ENCODE measurements at places on chromosomes 1 and 21.
A peak's percentile ranks its signal among the peaks of the same experiment; 100 is the strongest.

DNA sequence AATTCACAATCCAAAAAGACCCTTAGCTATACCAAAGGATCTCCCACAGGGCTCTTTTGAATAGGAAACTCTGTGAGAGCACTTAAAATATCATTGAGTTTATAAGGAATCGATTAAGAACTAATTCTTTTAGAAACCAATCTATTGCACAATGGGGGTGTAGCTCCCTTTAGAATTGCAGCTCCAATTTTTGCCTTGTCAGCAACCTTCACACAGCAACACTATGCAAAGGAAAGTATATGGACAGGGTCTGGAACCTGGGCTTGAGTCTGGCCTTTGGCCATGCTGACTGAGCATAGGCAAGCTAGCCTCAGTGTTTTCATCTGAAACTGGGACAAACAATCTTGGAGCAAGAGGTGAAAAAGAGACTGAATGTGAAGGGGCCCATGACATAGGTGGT is 17.2 kb upstream of the FAM78B start:
- DNase-seq = no peak

DNA sequence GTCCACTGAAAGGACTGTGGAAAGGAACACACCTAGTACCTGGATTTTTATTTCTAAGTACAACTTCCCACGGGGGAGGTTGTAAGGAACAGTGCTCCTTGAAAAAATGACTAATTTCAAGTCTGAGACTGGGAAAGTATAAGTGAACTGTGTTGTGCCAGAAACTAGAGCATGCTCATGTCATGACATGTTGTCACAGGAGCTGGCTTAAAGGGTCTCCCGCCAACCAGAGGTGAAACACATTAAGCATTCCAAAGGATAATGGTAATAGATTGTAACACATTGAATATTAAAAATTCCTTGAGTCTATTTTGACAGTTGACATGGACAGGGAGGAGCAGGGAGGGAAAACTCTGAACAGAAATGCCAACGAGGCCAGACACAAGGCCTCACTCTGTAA is 6.3 kb downstream of the ATP2B4 start:
- DNase-seq = no peak

DNA sequence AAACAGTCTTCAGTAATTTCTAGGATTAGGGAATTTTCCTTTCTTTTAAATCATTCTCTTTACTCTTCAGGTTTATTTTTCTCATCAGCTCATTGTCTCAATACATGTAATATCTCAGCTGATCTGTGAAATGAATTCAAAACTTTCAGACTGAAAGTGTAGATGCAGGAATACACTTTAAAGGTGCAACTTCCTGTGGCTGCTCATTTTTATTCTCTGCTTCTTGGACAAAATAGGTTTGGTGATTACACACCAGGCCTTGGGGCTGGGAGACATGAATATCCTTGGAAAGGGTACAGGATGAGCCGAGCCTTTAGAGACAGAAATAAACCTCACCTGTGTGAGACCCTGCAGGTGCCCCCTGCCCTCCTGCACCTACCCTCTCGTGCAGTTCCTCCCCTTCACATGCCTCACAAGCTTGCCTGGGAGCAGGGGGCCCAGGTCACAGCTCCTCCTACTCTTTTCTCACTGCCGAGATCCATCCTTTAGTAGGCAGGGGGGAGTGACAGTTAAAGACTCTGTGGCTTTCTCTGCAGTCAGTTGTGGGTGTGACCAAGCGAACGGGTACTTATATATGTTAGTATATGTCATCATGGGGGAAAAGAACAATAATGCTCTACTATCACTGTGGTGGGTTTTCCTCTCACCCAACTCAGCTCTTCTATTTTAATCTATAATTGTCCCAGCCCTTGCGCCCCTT is 23.6 kb downstream of the XCL2 start:
- DNase-seq = no peak

DNA sequence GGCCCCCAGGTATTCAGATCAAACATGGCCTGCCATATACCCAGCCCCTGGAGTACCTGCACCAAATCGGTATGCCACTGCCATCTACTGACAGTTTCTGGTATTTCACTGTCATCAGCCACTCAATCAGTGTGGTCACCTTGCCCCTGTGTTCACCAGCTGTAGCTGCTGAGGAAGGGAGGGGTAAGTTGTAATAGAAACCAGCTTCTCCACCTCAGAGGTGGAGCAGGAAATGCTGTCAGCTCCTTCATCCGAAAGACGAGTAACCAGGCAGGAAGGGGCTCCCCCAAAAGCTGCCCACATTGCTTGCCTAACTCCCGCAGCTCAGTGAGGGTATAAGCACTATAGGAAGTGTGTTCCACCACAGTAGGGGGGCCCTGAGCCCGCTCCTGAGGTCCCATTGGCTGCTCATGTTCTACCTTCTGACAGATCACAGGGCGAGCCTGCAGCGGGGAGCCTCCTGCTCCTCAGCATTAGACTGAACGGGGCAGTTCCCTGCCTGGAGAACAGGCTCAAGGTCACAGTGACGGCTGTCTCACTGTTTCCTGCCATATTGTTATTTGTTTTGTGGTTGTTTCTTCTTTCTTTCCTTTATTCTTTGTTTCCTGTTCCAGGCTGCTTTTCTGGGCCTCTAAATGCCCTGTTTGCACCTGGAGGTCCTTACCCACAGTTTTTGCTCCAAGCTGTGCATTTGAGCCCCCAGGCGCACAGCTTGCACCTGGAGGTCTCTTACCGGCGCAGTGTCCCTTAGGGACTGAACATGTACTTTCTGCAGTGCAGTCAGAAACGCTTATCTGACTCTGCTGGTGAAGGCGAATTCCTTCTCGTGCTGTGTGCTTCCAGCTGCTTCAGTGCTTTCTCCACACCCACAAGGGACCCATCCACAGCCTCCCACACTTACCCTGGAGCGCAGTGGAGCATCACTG is 1638.3 kb downstream of the MRPL39 start:
- DNase-seq = peak; percentile 40

DNA sequence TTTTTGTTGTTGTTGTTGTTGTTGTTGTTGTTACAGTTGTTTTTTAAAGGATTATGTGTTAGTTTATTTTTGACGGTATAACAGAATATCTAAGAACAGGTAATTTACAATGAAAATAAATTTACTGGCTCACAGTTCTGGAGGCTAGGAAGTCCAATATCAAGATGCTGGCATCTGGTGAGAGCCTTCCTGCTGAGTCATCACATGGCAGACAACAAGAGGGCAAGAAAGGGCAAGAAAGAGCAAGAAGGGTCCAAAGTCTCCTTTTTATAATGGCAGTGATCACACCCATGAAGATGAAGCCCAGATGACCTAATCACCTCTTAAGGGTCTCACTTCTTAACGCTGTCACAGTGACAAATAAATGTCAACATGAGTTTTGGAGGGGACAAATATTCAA is 142.1 kb downstream of the NEGR1 start:
- DNase-seq = no peak

GRCh38 chr1:3061981-3062615 is 6.9 kb upstream of the PRDM16 start:
- DNase-seq = no peak

GRCh38 chr1:232335261-232335660 is 294.7 kb downstream of the SIPA1L2 start:
- peak; percentile 3 for DNase-seq

- no peak for DNase-seq
These were observed 55.7 kb upstream of the EPHA8 start for GRCh38 chr1:22507587-22507986.
